Skin of body (tissue), 3 donors: ENCODE measurements at places on chromosomes 4 and X. TPM values are rescaled to one million over a fixed set of nuclear protein-coding genes. Genes with fewer than 3 reads are reported as not detected.

- DNase-seq = no peak
Measured at GRCh38 chrX:107894038-107894437, 68.4 kb downstream of the MID2 start.

The ETDA gene
- total RNA-seq = not detected

DNA sequence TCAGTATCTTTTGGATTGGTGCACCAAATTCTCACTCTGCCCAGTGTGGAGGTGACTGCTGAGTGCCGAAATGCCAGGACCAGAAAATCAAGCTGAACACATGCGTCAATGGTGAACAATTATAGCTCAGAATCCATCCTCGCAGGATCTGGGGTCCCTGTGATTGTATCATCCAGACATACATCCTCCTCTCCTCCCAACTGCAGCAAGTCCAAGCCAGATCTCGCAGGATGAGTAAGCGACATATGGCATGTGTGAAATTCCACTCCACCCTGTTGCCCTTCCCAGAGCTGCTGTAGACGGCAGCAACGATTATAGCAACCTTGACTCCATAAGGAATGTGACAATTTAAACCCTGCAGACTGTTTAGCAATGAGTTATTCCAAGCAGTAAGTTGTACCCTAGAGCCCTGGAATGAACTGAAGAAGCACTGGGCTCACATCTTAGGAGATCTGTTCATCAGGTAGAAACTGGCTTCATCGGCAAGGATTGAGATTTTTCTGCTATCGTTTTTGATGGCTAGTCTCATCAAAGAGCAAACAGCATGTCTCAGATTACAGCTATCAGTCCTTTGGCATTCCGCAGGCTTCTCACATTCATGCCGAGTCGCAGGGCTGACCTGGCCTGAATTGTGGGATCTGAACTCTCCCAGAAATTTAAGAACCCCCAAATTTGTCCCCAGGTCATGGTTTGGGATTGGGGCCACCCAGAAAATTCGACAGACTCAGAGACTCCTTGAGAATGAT lies 35.5 kb upstream of the SORBS2 start:
- peak; percentile 62 for DNase-seq

The NDST4 gene
- 0.89 TPM for total RNA-seq

- no peak for DNase-seq
Measured at GRCh38 chr4:159105761-159106243, 2.9 kb downstream of the RAPGEF2 start.
